PC-3 (cell line): ENCODE measurements at places on chromosomes 6 and 20. TPM values are rescaled to one million over a fixed set of nuclear protein-coding genes. Genes with fewer than 3 reads are reported as not detected.

KIF16B gene
- 11.1 and 12.7 TPM in 2 replicates for total RNA-seq

RNF144B gene
- 4.6 and 7.8 TPM in 2 replicates for total RNA-seq

FOXP4 gene
- 6.7 and 15.5 TPM in 2 replicates for total RNA-seq

PPP1R14C gene
- total RNA-seq = 1.1 and 3.0 TPM in 2 replicates

SRSF12 gene
- total RNA-seq = not detected in 2 replicates

EYS gene
- 0.07 TPM in 1 of 2 replicates, not detected in the other for total RNA-seq

PACSIN1 gene
- total RNA-seq = 2.3 and 3.5 TPM in 2 replicates

DNA sequence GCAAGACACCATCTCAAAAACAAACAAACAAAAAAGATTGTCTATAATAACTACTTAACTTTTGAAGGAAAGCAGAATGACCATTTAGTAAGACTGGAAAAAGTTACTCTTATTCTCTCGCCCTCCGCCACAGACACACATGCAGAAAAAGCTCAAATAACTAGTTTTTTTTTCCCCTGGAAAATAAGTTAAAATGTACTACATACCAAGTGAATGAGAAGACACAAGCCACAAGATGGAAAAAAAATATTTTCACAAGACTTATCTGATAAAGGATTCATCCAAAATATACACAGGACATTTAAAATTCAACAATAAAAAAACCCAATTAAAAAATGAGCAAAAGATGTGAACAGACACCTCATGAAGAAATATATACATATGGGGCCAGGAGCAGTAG is 31.9 kb downstream of the NUDT3 start:
- DNase-seq = no peak

- no peak for DNase-seq
Observed at GRCh38 chr6:134491477-134491876, 173.6 kb upstream of the SGK1 start.

GRCh38 chr6:81241126-81242041 is 511.1 kb downstream of the TENT5A start:
- DNase-seq = peak; percentile 52

GRCh38 chr6:161066511-161066910 is 74.9 kb downstream of the MAP3K4 start:
- no peak for DNase-seq

DNA sequence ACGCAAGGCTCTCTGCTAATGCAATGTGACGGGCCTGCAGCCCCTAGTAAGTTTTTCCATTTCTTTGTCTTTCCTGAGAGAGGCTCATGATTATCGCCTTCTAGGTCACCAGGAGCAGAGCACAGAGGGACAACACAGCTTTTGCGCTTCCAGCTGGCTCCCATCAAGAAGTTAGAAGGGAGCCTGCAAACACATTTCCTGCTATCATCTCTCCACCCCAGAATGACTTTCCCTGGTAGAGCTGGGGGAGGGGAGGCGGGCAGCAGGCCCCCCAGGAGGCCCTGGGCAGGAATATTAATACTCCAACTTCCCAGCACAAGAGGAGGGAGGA is 35.7 kb upstream of the CCDC167 start:
- no peak for DNase-seq

GRCh38 chr6:112367628-112368027 is 20.5 kb downstream of the RFPL4B start:
- DNase-seq = no peak

DNA sequence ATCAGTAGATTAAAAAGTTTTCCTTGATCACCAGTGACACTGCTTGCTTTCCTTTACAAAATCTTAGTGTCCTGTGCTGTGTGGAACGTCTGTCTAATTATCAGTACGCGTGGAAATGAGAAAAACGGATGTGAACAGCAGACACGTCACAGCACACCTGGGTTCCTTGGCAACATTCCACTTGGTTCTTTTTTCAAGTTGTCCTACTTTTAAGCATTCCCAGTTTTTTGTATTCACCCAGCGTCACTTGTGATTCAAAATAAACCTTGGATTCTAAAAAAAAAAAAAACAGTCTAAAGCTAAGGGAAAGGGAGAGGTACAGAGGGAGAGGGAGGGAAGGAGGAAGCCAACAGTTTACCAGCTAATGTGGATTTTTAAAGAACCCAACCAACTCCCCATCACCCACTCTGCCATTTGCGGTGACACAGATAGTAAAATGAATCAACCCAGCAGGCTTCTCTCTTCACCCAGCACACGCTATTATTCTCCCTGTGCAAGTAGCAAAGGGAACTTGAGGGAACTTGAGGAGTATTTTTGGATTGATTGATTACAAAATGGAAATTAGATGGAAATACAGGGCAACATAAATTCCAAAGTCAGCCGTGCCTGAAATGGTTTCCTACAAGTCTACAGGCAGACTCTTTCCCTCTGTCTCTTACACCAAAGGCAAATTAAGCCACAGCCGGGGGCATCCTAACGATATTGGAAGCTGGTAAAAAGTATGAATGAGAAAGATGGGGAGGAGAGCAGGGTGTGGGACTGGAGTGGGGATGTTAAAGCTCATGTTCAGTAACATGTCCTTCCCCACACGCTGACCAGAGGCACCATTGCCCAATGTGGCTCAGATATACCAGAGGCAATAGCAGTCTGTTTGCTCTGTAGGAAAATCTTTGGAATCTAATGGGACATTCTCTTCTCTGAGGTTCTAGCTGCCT is 129.8 kb downstream of the SASH1 start:
- DNase-seq = no peak

GRCh38 chr6:122339661-122340060 is 59.8 kb upstream of the HSF2 start:
- DNase-seq = no peak

GRCh38 chr6:120945905-120946594 is 388.2 kb downstream of the TBC1D32 start:
- DNase-seq = no peak

DNA sequence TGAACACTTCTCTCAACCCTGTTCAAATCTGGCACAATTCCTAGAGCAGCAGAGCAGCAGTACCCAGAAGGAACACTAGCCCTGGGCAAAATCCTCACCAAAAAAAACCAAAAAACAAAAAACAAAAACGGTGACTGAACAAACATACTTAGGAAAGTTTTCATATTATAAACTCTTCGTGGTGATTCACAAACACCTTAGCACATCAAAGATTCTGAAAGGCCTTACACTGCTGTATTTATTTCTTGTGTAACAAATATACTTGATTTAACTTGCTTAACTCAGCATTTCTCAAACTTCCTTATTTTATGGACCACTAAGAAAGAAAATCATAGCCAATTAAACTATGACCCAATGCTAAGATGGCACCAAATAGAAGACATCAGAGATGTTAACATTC is 57.8 kb upstream of the RREB1 start:
- DNase-seq = peak; percentile 26

DNA sequence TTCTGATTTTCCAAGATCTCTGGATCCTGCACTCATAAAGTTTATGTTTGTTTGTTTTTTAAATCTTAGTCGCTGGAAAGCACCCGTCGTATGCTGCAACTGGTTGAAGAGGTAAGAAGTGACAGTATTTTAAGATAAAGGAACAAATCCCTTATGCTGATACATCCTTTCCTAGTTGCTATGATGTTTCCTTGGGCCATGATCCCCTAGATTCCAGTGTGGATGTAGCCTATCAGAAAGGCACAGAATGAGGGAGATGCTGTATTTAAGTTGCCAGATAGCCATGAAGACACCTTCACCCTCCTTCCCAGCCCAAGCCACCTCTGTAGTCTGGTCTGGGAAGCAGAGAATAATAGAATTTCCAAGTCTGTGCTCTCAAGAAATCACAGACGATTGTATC is 59.0 kb downstream of the SNAP25 start:
- DNase-seq = no peak

GRCh38 chr6:48151142-48151541 is 40.1 kb upstream of the PTCHD4 start:
- peak; percentile 82 for DNase-seq
